ENCODE measurements at places on chromosomes 16 and 17.
A peak's percentile ranks its signal among the peaks of the same experiment; 100 is the strongest.

GRCh38 chr17:19381741-19382444 is 3.6 kb downstream of the MAPK7 start:
- DNase-seq = no peak

DNA sequence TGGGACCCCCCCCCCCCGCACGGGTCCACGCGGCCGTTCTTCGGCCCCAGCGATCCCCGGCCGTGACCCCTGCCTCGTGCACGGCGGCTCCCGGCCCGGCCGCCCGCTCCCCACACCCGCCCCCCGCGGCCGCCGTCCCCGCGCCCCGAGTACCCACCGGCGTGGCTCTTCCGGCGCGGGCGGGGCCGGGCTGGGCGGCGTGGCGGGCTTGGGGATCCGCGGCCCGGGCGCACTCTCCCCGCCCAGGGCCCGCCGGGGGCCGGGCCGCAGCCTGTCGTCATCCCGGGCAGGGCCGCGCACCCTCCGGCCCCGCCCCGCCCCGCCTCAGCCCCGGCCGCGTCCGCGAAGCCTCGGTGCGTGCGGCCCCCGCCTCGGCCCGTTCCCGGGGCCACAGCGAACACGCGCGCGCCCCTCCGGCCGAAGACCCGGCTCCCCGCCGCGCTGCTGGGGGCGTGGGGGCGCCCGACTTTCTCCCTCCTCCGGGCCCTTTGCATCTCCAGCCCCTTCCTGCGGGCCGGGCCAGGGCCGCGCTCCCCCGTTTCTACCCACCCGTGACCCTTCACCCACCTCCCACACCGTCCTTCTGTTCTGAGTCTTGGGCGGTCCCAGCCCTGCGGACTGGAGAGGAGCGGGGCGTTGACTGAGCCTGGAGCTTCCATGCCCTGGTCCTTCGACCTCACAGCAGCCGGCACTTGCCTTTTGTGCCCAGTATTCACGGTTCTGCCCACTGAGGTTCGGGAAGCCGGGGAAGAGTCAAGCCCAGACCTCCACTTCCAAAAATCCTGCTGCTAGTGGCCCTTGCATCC is 840 bp downstream of the MYO1C start:
- DNase-seq = peak; percentile 78

DNA sequence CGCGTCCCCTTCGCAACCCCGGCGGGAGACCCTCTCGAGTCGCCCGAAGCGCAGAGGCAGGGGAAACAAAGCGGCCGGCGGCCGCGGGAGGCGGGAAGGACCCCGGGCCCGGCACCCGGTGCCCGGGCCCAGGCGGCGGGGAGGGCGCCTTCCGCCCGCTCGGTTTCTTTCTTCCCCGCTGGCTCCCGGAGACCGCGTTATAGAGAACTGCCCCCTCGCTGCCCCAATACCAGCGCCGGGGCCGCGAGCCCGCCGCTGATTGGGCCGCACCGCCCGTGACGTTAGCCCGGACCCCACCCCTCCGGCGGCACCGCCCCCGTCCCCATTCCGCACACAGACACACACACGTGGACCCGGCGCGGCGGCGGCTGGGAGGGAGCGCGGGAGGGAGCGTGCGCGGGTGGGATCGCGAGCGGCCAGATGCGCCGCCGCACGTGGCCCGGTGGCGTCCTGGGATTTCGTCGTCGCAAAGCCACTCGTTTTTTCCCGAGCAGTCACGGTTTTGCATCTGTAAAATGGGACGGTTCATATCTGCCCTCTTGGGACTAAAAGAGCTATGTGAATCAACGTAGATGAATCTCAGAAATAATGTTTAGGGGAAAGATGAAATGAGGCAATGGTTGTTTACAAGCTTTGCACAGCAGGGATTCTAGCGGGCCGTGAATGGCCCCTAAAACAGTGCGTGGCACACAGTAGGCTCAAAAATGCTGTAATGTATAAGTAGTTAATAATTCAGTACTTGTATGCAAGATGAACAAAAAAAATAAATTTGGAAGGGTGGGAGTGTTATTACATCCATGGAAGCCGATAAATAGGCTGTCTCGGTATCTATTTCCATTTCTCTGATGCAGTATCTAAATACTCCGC is at the start of gene EPOP:
TSS of gene EPOP (minus strand) at position 209 of the 867 bp plus-strand sequence. CDS start 462 bp downstream, outside the sequence.
- DNase-seq = peak; percentile 89

- DNase-seq = no peak
Measured at GRCh38 chr16:54595621-54596020, 309.0 kb upstream of the IRX3 start.

GRCh38 chr16:79334127-79334526 is 266.4 kb downstream of the MAF start:
- peak; percentile 22 for DNase-seq

GRCh38 chr17:77494664-77495435 is 354.1 kb downstream of the SEC14L1 start:
- peak; percentile 77 for DNase-seq
